ENCODE measurements at places on chromosomes 7 and 10.

DNA sequence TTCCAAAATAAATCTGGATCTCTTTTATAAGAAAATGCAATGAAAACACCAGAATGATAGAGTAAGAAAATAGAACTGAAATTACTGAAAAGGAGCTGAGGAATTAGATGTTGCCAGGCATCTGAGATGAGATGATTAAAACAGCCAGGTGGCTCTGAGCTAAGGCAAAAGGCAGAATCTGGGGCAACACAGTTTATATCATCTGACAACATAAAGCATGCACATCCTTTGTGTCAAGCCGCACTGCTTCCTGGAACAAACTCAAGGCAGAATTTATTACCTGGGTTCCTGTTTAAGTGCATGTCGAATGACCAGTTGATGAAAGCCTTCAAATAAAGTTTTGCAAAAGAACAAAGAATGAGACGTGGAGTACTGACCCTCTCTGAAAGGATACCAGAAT, 247.0 kb downstream of the SNX10 start:
- no peak for DNase-seq

- no peak for DNase-seq
Observed at GRCh38 chr7:3892686-3893085, 591.6 kb downstream of the SDK1 start.

- no peak for DNase-seq
Observed at GRCh38 chr10:16950656-16951601, 133.7 kb upstream of the RSU1 start.

GRCh38 chr10:29109707-29110571, 178.9 kb upstream of the LYZL1 start:
- DNase-seq = no peak

DNA sequence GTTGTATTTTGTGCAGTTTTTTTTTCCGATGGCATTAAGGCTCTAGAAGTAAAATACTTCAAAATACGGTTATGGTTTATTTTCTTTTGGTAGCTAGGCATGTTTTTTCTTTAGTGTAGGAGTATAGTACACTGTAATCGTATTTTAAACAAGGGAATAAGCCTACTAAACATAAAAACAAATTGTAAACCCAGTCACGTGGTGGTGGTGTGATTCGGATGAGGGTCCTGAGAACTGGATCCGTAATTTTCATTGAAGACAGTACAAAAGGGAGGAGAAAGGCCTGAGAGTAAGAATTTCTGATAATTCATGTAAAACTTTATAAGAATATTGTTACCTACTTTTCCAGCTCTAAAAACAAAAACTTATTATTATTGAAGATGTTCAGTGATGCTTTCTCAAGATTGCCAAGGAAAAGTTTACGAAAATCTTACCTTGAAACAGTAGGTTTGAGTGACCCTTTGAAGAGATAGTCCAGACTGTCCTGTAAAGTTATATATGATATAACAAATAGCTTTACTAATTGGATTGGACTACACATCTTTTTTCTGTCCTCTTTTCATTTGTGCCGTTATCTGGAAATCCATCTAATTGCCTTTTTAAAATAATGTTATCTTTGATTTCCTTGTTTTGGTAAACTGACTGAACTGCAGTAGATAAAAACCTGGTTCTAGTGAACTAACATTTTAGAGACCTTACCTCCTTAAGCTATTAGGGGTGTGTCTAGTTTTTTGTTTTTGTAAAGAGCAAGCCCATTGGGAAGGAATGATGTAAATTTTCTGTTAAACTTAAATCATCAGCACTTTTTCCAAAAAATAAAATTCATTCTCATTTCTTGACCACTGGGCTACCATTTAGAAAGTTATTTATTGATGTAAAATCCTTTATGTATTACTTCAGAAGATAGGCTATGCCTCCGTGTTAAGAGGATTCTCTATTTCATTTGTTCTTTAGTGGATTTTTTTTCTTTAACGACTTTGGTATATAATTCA, 1.0 kb upstream of the PBLD start:
- no peak for DNase-seq

DNA sequence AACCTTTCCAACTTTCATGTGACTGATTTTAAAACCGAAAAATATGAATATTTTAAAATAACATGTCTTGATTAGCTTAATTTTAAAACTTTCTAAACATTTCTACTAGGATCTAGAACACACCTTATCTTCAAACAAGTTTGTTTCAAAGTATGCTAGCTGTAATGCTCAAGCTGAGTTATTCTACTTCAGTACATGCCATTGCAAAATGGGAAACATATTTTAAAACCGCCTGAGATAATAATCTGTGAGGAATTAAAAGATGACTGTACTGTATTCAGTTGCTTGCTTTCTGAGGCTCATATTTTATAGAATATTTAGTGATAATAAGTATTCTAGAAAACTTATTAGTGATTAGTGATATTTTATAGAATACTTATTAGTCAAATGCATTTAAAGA, 99.6 kb downstream of the LMBR1 start:
- no peak for DNase-seq

DNA sequence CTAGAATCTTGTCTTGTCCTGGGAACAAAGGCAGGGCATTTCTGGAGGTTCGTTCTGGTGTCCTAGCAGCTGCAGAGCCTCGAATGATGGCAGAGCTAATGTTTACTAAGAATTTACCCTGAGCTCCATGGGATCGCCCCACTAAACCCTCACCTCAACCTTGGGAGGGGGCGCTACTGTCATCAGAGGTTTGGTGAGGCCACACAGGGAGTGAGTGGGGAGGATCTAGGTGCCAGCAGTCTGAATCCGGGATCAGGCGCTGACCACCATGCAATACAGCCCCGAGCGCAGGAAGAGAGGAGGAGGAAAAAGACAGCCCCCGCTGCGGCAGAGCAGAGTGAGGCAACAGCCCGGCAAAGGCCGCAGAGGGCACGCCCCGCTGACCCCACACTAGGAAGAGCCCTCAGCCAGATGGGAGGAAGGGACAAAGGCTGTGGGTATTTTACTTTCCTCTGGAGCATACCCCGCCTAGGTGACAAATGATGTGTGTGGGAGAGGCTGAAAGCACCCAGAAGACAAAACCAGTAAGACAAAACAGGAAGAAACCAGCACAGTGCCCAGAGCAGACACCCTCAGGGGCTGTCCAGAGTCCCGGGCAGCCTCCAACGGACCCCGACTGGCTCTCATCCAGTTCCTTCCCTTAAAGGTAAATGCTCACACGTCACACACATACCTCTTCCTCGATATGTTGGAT, 103.5 kb downstream of the FAM53B start:
- no peak for DNase-seq

- no peak for DNase-seq
Observed at GRCh38 chr10:52217531-52217930, 96.5 kb upstream of the DKK1 start.

DNA sequence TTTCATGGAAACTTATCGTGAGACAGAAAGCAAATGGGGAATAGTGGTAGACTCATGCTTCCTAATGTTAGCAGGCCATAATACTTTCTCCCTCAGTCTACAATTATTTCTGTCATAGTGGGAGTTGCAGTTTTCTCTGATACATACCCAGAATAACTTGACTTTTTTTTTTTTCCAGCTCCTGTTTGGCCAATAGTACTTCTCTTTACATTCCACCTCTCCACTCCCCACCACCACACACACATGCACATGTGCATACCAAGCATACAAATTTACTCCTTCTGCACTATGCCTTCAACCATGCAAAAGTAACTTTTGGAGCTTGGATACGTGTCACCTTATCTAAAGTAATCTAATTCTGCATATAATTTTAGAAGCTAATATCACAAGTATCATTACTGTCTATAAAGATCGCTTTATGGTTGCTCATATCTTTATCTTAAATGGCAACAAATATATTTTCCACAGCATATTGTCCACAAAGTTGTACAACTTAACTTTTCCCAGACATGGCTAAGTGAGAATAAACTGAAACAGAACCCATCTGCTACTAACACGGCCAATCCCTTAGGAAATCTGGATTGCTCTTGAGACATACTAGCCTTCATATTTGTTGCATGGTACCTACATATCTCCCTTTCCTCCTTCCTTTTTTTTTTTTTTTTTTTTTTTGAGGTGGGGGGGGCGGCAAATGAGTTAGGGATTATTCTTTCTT, 49.0 kb downstream of the TES start:
- DNase-seq = no peak

GRCh38 chr10:4130685-4131084, 345.7 kb upstream of the KLF6 start:
- no peak for DNase-seq

GRCh38 chr10:44627591-44628354, 242.9 kb upstream of the CXCL12 start:
- no peak for DNase-seq

- DNase-seq = no peak
Observed at GRCh38 chr10:13994932-13995331, 335.8 kb downstream of the FRMD4A start.

DNA sequence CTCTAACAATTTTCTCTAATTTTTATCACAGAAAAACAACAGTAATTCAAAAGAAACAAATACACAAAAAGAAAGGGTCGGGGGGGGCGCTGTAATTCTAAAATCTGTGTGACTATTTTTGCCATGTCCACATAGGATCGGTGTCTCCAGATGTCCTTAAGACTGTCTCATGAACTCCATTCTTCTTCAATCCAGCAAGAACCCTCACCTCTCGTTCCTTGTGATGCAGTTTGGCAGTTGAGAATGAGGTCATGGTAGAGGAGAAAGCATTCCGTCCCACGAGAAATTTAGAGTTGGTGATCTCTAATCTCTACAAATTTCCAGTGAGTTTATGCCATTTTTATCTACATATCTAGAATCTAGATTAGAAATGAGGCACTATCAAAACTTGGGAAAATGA, 394.7 kb downstream of the TFEC start:
- no peak for DNase-seq

DNA sequence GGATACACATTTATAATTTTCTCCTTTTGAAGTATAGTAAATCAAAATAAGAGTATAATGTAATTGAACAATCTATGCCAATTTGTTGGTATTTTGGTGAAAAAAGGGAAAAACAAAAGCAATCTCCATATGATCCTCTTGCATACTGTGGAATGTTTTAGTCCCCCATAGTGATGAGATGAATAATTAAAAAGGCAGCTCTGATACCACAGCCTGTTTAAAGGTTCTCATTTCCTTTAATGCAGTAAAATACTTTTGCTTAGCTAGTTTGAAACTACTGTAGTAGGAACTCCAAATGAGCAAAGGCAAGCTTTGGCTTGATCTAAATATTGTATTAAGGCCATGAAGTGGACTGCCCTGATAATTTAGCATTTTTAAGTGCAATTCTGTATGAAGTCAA, 77.6 kb downstream of the VTI1A start:
- no peak for DNase-seq

All from activated CD8-positive, alpha-beta memory T cell treated with anti-CD3 and anti-CD28 coated beads, Interleukin-2, amount 50 U/mL, for 4 hours (primary cell).